ENCODE measurements at places on chromosomes 2 and 18.

DNA sequence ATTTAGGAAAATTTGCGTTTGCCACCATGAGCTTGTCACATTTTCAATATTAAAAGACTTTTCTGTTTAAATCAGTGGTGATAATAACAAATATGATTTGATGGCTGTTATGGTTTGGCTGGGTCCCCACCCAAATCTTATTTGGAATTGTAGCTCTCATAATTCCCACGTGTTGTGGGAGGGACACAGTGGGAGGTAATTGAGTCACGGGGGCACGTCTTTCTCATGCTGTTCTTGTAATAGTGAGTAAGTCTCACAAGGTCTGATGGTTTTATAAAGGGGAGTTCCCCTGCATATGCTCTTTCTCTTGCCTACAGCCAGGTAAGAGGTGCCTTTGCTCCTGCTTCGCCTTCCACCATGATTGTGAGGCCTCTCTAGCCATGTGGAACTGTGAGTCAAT is 83.4 kb upstream of the RGPD4 start:
- DNase-seq: no peak

DNA sequence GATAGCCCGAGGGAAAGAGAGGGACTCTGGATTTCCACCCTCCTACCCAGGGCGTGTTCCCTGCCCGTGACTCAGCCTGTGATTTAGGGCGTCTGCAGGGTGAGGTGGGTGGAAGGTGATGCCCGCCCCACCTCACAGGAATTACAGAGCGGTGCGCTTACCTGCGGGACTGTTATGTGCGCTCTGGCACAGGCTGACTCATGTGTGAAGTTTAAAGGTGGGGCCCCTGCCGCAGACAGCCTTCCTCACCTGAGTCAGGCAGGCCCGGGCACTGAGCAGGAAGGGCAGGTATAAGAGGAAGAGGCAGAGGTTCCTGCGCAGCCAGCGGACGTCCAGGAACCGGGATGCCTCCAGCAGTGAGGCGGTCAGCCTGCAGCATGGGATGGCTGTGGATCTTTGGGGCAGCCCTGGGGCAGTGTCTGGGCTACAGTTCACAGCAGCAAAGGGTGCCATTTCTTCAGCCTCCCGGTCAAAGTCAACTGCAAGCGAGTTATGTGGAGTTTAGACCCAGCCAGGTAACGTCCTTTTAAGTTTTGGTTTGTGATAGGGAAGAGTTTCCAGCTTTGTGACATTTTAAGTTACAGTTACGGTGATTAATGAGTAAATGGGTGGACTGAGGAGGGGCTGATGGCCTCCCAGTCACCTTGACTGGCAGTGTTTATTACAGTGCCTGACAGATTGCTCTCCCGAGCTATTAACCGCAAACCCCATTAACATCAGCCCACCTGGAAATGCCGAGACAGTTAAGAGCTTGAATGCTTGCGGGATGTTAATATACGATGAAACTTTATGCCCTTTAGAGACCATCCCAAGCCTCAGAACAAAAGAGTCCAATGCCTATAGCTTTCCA is 141.6 kb upstream of the TTC39C start:
- DNase-seq: peak; percentile 36

DNA sequence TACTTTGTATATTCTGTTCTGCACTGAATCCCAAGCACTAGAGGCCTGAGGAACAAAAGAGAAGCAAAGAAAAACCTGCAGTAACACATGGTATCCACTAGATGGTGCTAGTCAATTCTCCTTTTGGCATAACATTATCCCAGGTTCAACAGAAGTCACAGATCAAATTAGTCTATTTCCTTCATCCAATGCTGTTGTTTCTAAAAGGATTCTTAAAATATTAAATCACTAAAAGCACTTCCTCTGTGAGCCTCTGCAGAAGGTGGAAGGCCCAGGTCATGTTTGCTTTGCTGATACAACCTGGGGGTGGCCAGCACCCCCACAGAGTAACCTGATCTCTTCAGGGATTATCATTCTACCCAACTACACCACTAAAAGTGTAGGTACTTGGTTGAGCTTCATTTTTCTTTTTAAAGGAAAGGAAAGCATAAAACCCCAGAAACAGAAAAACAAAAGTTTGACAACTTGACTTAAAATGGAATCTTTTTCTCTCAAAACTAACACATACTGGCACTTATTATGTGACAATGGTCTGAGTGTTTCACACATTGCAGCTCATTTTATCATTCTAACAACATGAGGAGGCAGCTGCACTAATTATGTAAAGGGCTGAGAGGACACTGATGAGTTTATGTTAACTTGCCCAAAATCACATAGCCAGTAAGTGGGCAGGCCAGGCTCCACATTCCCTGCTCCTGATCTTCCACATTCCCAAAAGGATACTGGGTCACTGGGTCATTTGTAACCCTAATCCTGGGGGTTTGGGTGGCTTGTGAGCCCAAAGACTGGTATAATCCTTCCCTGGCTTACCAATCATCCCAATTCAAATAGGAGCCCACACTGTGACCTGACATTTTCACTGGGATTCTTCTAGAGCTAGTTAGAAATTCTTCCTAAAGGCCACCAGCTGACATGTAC is 66.8 kb upstream of the DNER start:
- no peak for DNase-seq

DNA sequence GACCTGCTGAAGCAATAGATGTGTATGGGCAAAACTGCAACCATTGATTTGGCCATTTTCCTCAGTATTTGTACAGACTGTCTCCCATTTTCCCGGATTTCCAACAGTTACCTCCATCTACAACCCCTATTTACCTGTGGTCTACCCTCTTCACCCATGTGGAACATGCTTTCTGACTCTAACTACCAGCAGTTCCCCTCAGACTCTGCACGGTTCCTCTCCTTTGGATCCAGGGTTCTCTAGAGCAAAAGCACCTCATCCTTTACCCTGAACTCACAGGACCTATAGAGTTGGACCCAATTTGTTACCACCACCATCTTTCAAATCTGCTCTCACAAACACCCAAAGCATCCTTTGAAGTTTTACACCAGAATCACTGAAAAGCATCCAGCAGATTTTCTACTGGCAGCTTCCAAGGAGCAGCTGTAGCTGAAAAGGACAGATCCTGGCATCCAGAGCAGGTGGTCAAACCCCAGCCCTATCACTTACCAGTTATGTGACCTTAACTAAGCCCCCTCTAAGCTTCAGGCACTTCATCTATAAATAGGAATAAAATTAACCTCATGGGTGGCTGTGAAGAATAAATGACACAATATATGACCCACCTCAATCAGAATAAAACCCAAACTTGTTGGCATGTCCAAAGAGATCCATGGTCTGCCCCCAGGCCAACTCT is 15.3 kb downstream of the CYTIP start:
- no peak for DNase-seq

DNA sequence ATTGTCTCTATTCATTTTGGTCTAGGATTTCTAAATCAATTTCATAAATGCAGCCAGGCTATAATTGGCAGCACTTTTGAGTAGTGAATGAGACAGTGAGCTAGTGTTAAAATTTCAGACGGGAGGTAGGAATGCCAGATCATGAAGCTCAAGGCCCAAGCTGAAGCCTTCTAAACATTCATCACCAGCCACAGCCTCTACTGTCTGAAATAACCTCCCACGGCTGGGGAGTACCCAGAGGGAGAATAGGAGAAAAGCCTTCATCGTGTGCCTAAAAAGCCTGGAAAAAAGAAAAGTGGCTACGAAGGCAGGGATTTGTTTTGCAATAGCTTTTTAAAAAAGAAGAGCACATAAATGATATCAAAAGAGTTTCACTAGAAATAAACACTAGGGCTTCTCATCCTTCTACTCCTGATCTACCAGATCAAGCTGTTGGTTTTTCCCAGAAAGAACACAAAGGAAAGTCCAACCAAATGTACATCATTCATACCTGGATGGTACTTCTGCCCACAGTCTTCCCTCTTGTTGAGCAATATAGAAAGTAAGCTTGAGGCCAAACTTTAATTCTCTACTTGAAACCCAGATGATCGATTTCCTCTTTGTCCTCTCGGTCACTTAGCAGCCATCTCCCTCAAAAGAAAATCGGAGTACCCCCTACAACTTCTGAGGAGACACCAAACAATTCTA is 48.1 kb upstream of the SLC39A10 start:
- no peak for DNase-seq

DNA sequence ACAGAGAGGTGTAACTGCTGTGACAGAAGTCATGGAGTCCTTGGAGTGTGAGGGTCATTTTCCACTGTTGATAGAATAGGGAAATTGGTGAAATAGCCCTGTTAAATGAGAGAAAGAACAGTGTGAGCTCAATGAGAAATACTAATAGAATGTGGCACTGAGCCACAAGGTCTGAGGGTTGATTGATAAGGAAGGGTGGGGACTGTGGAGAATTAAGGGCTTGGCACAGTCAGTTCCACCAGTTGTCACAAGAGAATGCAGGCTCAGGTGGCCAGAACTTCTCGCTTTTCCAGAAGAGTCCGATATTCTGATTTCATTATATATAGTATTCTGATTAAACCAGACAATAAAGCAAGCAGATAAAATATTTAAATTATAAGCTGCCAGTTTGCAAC is 9.1 kb upstream of the IL1RN start:
- no peak for DNase-seq

DNA sequence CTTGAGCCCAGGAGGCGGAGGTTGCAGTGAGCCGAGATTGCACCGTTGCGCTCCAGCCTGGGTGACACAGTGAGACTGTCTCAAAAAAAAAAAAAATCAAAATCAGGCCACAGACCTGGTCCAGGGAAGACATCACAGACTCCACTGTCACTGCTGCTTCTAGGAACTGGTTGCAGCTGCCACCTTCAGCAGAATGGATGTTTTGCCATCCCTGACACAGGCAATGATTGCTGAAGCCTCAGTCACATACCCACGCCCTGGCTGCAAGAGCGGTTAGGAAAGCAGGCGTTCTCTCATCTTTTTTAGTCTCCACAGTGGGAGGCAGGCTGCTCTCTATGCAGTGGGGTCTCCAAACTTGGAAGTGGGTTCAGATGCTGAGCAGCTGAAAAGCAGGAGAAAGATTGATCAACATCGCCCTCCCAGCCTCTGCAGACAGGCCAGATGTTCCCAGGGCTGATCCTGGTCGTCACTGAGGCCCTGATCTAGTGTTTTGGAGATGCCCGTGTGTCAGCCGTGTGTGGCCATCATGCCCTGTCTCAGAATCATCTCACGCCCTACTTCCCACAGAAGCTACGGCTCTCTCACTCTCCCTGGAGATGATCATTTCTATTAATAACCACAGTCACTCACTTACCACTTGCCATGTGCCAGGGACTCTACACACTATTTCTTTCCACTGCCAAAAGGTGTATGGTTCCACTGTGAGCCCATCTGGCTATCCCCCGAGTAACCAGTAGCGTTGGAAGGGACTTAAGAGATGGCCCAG is 91.8 kb downstream of the PLB1 start:
- no peak for DNase-seq

DNA sequence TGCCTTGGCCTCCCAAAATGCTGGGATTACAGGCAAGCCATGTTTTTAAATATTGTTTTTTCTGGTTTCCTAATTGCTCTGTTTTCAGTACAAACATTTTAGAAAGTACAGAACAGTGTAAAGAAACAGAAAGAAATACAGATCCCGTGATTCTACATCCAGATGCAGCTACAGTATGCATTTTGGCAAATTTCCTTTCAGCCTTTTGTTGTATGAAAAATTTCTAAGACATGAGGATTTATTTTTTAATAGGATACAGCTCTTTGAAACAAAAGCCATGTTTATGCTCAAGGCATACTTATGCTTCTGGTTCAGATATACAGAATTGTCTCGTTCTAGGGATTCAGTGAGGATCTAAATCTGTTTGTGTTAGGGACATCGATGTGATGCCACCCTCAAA is 109.5 kb downstream of the MAP2 start:
- no peak for DNase-seq

DNA sequence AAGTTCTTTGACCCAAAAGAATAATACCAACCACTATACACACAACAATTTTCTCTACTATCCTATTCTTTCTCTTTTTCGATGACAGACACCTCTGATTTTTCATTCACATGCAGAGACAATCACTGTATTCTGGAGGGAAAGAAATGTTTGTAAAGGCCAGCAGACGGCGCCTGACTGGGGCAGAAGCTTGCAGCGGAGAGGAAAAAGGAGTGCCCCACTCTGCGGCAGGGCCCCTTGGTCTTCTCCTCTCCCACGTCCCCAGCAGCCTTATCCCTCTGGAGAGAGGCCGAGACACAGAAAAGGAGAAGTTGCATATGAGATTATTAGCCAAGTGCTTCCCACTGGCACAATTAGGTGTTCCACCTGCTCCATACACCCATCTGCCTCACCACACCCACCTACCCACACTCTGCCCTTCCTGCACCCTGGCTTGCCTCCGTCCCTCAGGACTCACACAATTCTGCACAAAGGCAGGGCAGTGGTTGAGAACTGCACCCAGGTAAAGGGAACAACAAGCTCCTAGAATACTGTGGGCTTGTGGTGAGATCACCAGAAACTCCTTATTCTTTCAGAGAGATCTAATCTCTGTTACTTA is 687.3 kb downstream of the NRXN1 start:
- no peak for DNase-seq

- no peak for DNase-seq
Measured at GRCh38 chr18:75574187-75574586, 146.7 kb upstream of the SMIM21 start.

DNA sequence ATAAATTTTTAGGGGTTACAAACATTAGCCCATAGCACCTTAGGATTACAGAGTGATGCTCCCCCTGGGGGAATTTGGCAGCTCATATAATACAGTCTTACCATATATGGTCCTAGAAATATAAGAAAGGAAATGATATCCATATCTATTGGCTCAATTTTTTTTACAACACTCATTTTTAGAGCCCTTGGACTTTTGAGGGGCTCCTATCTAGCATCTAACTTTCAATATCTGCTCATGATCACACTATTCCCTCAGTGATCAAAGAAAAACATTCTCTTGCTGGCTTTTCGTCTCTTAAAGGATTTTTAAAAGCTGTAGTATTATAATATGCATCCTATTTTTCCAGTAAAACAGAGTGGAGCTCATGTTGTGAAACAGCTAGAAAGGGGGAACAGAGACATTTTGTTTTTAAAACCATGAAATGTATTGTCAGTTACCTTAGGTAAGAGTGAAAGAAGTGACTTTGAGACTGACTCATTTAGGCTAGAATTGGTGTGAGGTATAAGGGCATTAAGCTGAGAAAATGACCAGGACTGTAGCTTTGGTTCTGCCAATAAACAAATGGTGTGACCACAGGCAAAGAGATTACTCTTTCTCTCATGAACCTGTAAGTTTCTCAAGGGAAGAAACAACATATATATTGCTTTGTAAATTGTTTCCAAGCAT is 65.8 kb downstream of the ALPK2 start:
- DNase-seq: no peak

GRCh38 chr2:111094691-111095090 is 26.0 kb upstream of the BCL2L11 start:
- DNase-seq: no peak

- no peak for DNase-seq
Measured at GRCh38 chr2:220318037-220318436, 690.6 kb downstream of the SLC4A3 start.

- no peak for DNase-seq
Measured at GRCh38 chr2:100780203-100781008, 39.5 kb upstream of the NPAS2 start.

- no peak for DNase-seq
Measured at GRCh38 chr2:40097691-40098385, 318.8 kb upstream of the THUMPD2 start.
